ENCODE measurements at places on chromosomes 5 and 9.
A peak's percentile ranks its signal among the peaks of the same experiment; 100 is the strongest.

DNA sequence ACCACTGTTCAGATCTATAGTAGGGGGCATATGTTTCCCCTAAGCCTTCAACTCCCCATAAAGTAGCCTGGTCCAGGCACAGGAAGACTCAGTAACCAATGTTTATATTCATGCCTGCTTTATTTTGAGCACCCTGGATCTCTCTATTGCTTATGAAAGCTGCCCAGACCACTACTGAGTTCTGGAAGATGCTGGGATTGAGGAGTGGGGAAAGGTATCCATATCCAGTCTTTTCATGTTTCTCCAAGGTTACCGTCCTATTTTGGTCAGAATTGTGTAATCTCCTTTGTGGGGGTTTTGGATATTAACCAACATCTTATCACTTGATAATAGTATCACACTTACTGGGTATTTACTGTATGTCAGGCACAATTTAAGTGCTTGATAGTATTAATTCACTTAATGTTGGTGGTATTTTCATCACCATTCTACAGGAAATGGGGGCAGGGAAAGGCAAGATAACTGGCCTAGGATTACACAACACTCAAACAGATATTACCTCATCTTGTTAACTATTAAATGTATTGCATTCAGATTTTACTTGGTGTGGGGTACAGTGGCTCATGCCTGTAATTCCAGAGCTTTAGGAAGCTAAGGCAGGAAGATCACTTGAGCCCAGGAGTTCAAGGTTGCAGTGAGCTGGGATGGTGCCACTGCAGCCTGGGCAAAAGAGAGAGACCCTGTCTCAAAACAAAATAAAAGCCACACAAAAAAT, 36.3 kb downstream of the RUSC2 start:
- no peaks in the 10 kb centered on the region for H3K36me3 ChIP-seq
- H3K4me1 ChIP-seq: peaks cover 73% of the 10 kb centered on the region
- H3K27ac ChIP-seq: peak overlapping the region; percentile 89
- H3K4me3 ChIP-seq: no peak overlapping the region
- no peak for DNase-seq

DNA sequence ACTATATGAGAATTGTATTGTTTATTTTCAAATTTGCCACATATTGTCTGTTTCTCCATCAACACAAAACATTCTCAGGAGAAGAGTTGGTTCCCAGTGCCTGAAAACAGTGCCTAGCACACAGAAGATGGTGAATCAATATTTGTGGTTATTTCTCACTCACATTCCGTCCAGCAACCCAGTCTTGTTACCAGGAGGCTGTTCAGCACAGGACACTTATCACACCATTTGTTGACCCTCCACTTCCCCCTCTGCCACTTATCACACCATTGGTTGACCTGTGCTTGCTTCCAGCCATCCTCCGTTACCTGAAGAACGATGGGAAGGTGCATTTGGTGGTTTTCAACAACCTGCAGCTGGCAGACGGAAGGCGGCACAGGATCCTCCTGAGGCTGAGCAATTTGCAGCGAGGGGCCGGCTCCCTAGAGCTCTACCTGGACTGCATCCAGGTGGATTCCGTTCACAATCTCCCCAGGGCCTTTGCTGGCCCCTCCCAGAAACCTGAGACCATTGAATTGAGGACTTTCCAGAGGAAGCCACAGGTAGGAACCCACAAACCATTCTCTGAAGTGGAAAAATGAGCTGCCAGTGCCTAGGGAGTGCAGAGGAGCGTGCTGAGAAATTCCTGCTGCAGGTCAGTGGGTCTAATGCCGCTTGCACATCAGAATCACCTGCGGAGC, 20.5 kb downstream of the THBS4 start:
- no peak overlapping the region for H3K27ac ChIP-seq
- no peak for DNase-seq
- no peak overlapping the region for H3K4me3 ChIP-seq
- peaks cover 1% of the 10 kb centered on the region for H3K27me3 ChIP-seq
- H3K4me1 ChIP-seq: no peaks in the 10 kb centered on the region

DNA sequence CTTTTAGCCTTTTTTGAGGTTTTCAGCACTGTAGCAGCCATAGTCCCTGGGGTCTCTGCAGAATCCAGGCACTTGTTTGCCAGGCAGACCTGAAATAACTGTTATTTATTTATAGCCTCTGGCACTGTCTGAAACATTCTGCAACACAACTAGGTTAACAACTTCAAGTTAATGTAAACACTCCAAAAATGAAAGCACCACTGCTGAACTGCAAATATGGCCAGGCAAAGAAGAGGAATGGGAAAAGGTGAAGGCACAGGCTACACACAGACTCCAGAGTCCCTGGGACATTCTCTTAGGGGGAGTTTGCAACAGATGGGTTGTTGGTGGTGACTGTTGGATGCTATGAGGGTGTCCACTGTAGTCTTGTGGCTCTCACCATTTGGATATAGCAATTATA, 369.0 kb downstream of the MAT2B start:
- no peaks in the 10 kb centered on the region for H3K36me3 ChIP-seq
- peaks cover under 1% of the 10 kb centered on the region for H3K27me3 ChIP-seq
- H3K4me3 ChIP-seq: no peak overlapping the region
- H3K27ac ChIP-seq: no peak overlapping the region

DNA sequence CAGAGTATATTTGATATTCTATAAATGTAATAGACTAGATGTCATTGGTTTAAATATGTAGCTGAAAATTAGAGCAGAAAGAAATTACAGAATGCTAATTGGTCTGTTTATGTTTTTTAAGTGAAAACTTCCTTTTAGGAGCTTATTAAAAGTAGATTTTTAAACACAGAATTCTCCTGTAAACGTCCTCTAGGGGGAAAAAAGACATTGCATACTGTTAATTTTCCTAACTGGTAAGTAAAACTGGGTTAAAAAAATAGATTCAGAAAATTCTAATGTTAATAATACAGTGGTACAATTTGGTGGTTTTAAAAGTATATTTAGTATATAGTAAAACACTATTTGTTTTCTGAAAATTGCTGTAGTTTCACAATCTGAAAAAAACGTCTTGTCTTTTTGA, 59.8 kb downstream of the ZCCHC7 start:
- H3K4me1 ChIP-seq: peaks cover 6% of the 10 kb centered on the region
- H3K36me3 ChIP-seq: peaks cover 6% of the 10 kb centered on the region
- no peaks in the 10 kb centered on the region for H3K27me3 ChIP-seq
- no peak for DNase-seq
- H3K4me3 ChIP-seq: no peak overlapping the region

DNA sequence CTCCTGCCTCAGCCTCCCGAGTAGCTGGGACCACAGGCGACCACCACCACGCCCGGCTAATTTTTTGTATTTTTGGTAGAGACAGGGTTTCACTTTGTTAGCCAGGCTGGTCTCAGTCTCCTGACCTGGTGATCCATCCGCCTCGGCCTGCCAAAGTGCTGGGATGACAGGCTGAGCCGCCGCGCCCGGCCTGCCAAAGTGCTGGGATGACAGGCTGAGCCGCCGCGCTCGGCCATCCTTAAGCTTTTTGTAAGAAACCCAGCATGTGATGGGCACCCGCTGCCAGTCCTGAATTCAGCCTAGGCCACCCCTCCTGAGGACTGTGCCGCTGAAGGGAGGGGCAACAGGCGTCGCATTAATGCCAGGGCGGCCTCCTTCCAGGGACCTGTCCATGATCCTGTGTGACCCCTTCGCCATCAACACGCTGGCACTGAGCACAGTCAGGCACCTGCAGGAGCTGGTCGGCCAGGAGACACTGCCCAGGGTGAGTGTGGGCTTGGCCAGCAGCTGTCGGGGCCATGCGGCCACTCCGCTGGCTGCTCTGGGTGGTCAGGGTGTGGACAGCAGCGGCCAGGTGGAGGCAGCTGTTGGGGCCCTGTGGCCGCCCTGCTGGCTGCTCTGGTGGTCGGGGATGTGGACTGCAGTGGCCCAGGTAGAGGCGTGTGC, 10.5 kb downstream of the NELFB start:
- no peaks in the 10 kb centered on the region for H3K27me3 ChIP-seq
- no peak overlapping the region for H3K4me3 ChIP-seq
- DNase-seq: no peak
- peaks cover 33% of the 10 kb centered on the region for H3K4me1 ChIP-seq
- peaks cover 13% of the 10 kb centered on the region for H3K36me3 ChIP-seq

DNA sequence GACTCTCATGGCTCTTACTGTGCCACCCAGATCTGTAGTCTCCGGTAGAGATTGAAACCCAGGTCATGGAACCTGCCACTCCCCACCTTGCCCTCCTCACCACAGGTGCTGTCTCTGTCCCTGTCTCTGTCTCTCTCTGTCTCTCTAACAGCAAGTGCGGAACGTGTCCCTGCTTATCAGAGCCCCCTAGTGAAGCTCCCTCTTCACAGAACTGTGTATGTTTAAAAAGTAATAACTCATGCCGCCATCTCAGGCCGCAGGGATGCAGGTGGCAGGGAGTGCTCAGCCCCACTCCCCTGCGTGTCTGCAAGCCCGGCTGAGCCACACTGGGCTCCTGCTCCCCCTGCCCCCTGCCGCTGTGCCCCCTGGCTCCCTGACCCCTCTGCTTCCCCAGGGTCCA, 43.8 kb downstream of the UNC5A start:
- H3K27ac ChIP-seq: no peak overlapping the region
- peaks cover 35% of the 10 kb centered on the region for H3K27me3 ChIP-seq
- no peak for DNase-seq
- H3K4me1 ChIP-seq: no peaks in the 10 kb centered on the region
- H3K4me3 ChIP-seq: no peak overlapping the region

- no peaks in the 10 kb centered on the region for H3K4me1 ChIP-seq
- no peak for DNase-seq
- no peaks in the 10 kb centered on the region for H3K36me3 ChIP-seq
Observed at GRCh38 chr5:35938568-35939227, at the start of gene CAPSL. Gene CAPSL, minus strand, starts transcription at chr5:35938622. Its CDS starts 17,502 bp downstream, at chr5:35921120.

DNA sequence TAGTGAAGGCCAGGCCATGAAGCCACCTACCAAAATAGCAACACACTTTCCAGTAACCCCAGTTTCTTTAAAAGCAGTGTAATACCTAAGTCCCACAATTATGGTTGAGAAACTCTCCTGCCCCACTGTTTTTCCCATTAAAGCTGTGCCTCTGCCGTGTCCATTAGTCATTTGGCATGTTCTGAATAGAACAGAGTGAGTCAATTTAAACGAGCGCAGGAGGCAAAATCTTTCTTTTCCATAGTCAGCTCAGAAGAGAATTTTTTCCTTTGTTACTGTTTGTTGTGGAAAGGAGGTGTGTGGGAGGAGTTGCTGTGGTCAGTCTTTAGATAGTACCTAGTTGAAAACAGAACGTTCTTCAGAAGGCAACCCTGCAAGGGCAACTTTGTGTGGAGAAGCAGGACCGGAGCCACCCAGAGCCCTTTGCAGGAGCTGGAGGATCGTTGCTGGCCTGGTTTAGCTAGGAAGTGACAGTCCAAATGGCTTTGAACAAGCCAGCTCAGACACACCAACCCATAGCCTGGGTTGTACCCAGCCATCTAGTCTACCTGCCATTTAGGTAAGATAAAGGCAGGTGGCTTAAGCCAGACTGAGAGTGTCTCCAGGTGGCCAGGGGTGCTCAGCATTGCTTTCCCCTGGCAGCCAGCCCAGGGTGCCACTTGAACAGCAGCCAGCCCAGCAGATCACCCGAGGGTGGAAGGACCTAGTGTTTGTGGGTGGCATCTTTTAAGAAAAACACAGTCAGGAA, 30.4 kb downstream of the GADD45G start:
- H3K27ac ChIP-seq: no peak overlapping the region
- H3K4me3 ChIP-seq: no peak overlapping the region
- DNase-seq: no peak
